ENCODE measurements at places on chromosomes 3 and 15.

DNA sequence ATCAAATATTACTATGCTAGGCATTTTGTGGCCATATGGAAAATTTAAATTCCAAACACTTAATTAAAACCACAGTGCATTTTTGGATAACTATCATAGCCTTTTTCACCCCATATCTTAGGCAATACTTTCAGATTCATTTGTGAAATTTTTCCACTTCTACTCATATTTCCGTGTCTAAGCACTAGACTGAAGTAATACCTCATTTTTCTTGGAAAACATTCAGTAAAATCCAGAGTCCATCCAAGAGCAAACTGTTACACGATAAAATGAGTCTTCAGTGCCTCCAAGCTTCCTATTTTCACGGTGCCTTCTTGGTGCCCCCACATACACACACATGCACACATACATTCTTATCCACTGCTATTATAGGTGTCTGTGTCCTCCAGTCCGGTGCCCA, 845.9 kb downstream of the TBL1XR1 start:
- DNase-seq: no peak

DNA sequence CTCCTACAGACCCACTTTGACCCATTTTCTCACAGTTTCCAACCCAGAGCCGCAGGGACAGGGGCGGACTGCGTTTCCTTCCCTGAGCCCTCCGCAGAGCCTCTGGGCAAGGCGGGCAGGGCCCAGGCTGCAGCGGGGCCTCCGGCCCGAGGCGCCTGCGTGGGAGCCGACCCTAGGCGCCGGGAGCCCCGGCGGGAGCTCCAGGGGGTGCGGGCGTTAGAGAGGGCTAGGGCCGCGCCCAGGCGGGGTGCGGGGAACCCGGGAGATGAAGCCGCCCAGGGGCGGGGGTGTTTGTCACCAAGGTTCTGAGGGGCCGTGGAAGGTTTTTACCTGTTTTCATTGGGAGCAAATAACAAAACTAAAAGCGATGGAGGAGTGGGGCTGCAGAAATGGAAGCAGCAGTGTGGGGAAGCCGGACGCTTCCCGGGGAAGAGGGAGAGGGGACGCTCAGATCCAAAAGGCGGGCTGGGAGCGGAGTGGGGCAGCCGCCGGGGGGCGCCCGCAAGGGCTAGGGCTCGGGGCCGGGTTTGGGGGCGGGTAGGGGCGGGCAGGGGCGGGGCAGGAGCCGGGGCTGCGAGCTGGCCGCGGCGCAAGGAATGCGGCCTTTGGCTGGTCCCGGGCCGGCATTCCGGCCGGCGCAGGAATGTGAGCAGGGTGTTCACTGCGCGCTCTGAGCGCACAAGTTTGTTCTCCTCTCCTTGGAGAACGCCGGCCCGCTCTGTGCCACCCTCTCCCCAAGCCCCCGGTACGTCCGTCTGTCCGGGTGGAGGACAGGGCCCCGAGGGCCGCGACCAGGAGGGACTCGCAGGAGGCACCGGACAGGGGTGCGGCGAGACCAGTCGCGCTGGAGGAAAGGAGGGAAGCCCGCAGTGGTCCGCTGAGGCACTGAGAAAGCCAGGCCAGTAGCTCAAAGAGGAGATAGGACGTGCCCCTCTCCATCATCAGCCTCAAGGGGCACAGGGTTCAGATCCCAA, 61.1 kb downstream of the AMOTL2 start:
- DNase-seq: no peak

DNA sequence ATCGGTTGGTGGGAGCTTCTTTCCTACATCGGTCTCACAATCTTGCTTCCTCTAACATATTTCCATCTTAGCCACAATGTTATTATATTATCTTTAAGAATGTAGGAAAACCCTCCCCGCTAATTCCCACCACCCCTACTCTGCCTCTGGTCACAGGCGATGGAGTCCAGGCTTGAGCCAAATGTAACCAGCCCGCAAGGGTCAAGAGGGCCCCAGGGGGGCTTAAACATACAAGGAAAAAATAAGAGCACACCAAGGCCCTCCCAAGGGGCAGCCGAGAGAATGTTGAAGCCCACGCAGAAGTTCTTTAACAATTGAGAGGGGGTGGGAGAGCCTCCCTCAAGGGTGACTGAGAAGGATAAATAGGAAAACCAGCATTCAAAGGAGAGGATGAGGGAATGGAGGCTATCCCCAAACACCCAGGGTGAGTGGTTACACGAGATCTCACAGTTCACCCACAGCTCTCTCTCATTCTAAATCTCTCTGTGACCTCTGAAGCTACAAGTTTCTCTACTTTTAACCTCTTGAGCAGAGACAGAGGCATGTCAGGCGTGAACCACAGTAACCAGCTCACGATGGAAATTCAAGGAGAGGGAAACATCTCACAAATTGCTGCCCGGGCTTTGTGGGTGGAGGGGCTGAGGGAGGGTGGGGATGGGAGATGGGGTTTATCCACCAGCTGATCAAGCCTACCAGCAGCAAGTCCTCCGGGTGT, 31.4 kb upstream of the UACA start:
- no peak for DNase-seq

DNA sequence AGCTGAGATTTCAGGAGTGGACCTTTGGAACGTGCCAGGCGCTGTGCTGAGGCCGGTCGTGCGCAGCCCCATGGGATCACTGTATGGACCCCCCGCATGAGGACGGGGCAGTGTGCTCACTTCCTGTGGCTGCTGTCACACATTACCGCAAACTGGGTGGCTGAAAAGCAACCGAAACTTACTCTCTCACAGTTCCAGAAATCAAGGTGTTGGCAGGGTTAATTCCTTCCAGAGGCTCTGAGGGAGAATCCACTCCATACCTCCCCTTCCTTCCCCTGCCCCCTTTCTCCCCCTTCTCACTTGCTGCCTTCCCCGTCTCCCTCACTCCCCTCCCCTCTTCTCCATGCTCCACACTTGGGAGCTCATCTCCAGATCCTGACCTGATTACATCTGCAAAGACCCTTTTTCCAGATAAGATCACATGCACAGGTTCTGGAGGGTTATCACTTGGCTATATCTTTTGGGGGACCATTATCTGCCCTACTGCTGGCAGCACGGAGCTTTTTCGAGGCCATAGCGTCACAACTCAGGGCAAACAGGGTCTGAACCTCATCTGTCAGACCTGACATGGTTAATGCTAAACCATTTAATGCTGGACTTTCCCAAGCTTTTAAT, 41.2 kb downstream of the KLF13 start:
- DNase-seq: no peak

- DNase-seq: no peak
Observed at GRCh38 chr15:69767191-69767590, 314.6 kb downstream of the RPLP1 start.

DNA sequence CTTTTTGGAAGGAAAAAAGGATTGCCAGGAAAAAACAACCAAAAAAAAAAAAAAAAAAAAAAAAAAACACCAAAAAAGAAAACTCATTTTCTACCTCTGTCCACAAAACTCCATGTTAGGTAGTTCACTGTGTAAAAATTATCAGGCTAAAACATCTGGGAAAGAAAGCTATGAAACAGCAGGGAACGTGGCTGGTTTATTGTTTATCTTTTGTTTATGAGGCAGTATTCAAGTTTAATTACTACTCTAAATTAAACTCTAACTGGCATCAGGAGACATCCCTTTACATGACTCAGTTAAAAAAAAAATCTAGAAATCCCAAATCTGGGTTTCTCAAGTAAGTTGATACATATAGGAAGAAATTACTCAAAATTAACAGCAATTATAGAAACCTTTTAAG, 21.8 kb downstream of the MEIS2 start:
- DNase-seq: no peak

GRCh38 chr15:57797568-57798267, 91.2 kb downstream of the POLR2M start:
- no peak for DNase-seq

All from activated CD4-positive, alpha-beta T cell treated with anti-CD3 and anti-CD28 coated beads, Interleukin-2, amount 50 U/mL, for 48 hours (primary cell).